ENCODE measurements at places on chromosomes 3 and 15.

DNA sequence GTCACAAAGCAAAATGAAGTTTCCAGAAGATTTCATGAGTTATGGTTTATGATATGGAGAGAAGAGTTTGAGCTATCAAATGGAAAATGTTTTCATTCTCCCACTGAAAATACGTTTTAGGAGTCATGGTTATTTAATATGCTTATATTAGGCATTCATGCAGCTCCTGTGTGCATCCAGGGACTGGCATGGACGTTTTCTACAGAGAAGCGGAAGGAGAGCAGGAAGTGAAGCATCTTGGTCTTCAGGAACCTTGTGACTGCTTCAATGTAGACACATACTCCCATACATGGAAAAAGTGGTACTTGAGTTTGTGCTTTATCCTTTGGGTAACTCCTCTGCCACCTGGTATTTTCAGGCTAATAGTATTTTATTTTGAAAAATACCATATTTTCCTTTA lies 43.3 kb upstream of the TOP2B start:
- no peak for DNase-seq

DNA sequence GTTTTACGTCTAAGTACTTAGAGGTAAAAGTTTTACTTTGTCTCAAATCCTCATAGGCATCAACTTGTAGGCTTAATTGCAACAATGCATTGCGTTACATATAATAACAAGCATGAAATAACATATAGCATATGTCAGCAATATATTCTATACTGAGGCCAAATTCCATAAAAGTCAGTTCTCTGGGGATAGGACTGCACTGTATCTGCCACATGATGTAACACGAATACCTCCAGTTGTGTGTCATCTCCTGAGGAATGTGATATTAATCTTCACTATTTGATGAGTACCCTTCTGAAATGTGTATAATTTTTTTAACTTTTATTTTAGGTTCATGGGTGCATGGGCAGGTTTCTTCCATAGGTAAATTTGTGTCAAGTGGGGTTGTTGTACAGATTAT lies 126.4 kb downstream of the IMPG2 start:
- no peak for DNase-seq

GRCh38 chr3:152402695-152403451 lies 134.1 kb downstream of the MBNL1 start:
- peak; percentile 11 for DNase-seq

DNA sequence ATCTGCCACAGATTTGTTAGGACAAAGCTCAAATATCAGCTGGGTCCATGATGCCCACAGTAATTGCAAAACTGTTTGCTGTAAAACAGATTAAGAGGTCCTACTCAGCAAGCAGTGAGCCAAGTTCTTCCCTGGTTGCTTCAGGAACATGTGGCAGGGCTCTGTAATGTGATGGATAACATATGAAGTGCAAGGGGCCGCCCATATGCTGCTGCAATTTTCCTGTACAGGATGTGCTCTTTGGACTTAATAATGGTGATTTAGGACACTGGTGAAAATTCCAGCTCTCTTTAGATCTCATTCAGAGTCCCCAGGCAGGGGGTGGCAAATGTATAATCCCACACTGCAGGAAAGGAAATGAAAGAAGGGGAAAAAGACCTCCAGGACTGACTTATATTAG lies 289.4 kb downstream of the LSAMP start:
- DNase-seq: no peak

DNA sequence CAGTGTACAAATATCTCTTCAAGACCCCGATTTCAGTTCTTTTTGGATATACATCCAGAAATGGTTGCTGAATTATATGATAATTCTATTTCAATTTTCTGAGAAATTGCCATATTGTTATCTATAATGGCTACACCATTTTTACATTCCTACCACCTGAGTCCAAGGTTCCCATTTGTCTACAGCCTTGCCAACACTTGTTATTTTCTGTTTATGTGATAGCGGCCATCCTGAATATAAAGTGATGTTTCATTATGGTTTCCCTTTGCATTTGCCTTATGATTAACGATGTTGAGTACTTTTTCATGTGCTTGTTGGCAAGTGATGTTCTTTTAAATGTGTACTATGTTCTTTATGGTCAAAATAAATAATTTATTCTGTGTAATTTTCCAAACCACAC lies 8.5 kb downstream of the NR1I2 start:
- no peak for DNase-seq

- DNase-seq: no peak
These were observed 600.0 kb downstream of the ROBO1 start for GRCh38 chr3:79167651-79168416.

DNA sequence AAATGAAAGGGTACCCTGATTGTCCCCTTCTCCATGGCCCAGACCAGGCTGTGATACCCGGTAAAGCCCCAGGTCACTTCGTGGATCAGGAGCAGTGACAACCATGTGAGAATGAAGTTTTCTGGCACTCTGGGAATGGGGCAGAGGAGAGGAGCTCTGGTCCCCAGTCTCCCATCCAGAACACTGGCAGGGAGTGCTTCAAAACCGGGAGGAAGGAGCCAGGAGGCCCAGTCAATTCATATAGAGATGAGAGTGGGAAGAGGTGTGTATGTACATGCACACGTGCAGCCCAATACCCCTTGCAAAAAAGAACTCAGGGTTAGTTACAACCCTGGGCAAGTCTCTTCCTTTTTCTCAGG lies 101.4 kb upstream of the TLE3 start:
- no peak for DNase-seq

- DNase-seq: no peak
These were observed 136.8 kb downstream of the SNRK start for GRCh38 chr3:43423142-43423541.

- DNase-seq: no peak
These were observed 227.8 kb upstream of the LYSMD4 start for GRCh38 chr15:99961011-99961441.

GRCh38 chr3:79161941-79162340 lies 605.9 kb downstream of the ROBO1 start:
- DNase-seq: no peak

GRCh38 chr15:53034767-53035245 lies 244.7 kb upstream of the ONECUT1 start:
- DNase-seq: no peak

GRCh38 chr3:148367756-148368155 lies 329.9 kb upstream of the AGTR1 start:
- DNase-seq: no peak

GRCh38 chr3:101036213-101036618 lies 43.0 kb upstream of the ABI3BP start:
- no peak for DNase-seq

- peak; percentile 6 for DNase-seq
These were observed 566 bp downstream of the HMCES start for GRCh38 chr3:129278966-129279906.

GRCh38 chr3:22940285-22940684 lies 262.8 kb upstream of the UBE2E2 start:
- DNase-seq: no peak

DNA sequence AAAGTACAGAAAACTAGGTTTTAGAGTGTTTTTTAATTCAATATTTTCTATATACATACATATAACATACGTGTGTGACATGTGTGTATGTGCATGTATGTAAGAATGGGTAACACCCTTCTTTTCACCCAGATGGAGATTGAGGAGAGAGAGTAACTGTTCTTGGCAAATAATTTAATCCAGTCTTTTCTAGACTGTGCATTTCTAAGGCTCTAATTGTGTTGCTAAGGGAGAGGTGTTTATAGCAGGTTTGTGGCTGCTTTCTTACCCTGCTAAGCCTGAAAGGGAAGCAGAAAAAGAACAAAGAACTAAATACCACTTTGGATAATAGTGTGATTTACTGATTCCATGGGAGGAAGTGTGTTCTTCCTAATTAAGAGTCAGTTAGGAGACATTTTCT lies 46.0 kb upstream of the ALDH1L1 start:
- DNase-seq: no peak

DNA sequence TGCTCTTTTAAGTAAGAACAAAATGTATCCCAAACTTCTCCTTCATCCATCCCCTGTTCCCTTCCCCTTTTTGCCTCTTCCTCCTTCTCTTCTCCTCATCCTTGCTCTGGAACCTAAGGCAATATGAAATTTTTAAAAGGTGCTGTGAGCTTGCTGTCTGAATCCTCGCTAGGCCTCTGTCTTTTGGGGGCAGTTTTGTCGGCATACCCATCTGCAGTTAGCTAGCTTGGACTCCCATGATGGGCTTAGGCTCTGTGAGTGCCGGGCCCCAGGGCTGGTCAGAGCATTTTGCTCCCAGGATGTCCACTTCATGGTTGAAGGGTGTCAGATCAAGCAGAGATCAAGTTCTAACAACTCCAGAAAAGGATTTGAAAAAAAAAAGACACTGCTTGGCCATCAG lies 18.6 kb downstream of the ZIC1 start:
- DNase-seq: no peak

GRCh38 chr3:129758785-129759320 lies 134.7 kb downstream of the TMCC1 start:
- DNase-seq: no peak

GRCh38 chr3:53478166-53478830 lies 16.1 kb upstream of the CACNA1D start:
- DNase-seq: no peak

DNA sequence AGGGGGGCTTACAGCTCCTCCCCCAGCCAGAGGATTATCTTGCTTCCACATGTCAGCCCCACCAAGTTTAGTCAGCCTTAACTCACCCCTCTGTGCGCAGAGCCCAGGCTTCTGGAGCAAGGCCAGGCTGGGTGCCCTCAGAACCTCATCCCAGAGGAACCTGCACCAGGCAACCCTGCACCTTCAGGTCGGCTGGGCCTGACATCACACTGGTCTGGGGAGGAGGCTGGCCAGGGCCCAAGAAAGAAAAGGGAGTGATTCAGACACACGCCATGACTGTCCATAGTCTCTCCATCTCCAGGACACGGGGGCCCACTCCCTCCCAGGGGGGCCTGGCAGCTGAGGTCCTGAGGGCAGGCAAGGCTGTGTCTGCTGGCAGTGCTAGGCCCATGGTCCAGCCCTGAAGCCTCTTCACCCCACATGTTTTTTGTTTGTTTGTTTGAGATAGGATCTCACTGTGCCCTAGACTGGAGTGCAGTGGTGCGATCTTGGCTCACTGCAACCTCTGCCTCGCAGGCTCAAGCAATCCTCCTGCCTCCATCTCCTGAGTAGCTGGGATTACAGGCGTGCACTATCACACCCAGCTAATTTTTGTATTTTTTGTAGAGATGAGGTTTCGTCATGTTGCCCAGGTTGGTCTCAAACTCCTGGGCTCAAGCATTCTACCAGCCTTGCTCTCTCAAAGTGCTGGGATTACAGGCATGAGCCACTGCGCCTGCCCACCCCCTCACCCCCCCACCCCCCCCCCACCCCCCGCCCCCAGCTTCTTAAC lies 11.1 kb downstream of the TNK2 start:
- peak; percentile 40 for DNase-seq

GRCh38 chr3:64686446-64686908 lies 1.3 kb downstream of the ADAMTS9 start:
- DNase-seq: no peak

DNA sequence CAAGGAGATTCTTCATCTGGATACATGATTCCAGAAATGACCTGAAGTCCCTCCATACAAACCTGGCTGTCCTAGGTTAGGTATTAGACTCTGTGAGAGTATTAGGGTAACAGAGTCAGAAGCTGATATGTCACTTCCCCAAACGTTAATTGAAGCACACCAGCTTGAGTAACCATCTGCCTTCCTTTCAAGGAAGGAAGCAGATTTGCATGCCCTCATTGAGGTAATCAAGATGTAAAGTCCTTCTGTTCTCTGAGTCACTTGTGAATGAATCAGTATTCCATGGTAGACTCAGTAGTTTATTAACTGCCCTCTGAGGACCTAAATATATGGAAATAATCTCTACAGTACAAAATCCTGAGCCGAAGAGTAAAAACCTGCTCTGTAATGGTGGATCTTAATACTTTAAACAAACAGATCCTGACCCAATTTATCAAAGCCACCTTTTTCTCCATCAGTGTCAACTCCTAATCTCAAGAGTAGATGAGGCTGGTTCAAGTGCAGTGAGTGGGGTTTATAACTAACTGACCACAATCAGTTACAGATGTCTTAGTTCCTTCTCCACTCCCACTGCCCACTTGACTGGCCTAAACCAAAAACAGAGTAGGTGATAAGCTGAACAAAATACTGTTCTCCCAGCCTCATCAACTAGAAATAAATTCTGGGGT lies 246.2 kb upstream of the CHRM5 start:
- DNase-seq: peak; percentile 27

DNA sequence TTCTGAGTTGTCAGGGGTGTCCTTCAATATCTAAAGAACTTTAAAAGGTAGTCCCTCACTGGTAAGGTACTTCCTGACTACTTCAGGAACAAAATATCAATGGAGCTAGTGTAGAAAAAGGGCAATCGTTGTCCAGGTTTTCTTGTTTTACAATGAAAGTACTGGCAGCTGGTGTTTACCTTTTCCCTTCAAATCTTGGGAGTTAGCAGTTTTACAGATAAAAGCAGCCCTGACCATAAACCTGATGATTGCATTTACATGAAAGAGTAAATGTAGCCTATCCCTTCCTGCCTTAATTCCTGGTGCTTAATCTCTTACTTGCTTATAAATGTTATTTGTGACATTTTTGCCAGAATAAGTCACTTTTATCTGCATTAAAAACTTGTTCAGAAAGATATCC lies 559.9 kb upstream of the ARPP21 start:
- no peak for DNase-seq

- peak; percentile 5 for DNase-seq
These were observed 61.3 kb upstream of the VGLL4 start for GRCh38 chr3:11705049-11705448.

DNA sequence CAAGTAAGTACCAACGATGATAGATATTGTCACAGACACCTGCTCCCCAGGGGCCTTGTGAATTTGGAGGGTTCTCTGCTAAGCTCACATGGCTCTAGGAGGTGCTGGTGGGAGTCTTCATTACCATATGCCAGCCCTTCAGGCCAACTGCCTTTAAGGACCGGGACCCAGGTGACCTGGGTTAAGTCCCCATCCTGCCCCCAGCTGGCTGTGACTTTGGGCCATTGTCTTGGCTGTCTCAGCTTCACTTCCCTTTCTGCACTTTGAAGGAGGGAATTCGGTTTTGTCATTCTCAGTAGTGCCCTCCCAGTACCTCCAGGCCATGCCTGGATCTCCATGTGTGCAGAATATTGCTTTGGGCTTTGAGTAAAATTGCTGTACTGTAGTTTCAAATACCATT lies 72.8 kb upstream of the ACAD9 start:
- DNase-seq: peak; percentile 39

- DNase-seq: no peak
These were observed 1018.6 kb downstream of the TUSC7 start for GRCh38 chr3:117728226-117728625.
